ENCODE measurements at places on chromosomes 7 and 10.

GRCh38 chr10:31522820-31523219 is 203.8 kb downstream of the ZEB1 start:
- DNase-seq, result no peak

DNA sequence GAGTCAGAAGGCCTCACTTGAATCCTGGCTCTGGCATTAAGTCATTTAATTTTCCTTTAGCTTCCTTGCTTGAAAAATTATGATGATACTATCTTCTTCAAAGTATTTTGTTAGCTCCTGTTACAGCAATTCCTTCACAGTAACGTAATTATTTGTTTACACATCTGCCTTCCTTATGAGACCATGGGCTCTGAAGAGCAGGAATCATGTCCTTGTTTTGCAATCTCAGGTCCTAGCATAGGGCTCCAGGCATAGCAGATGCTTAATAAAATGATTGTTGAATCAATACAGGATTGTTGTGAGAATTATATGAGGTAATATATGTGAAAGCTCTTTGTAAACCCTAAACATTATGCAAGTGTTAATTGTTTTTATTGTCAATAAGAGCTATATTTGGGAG is 25.5 kb downstream of the KLHDC10 start:
- no peak for DNase-seq

GRCh38 chr7:158052381-158053060 is 535.1 kb downstream of the PTPRN2 start:
- DNase-seq, result no peak

GRCh38 chr7:112421666-112422486 is 28.4 kb upstream of the IFRD1 start:
- DNase-seq, result no peak

- peak; percentile 86 for DNase-seq
Measured at GRCh38 chr7:92904244-92905131, 68.1 kb upstream of the CDK6 start.

- DNase-seq, result no peak
Measured at GRCh38 chr10:18020523-18020922, 68.8 kb downstream of the SLC39A12 start.

GRCh38 chr10:103265717-103266329 is 11.1 kb upstream of the INA start:
- DNase-seq, result no peak

GRCh38 chr7:158291998-158292397 is 295.6 kb downstream of the PTPRN2 start:
- no peak for DNase-seq

DNA sequence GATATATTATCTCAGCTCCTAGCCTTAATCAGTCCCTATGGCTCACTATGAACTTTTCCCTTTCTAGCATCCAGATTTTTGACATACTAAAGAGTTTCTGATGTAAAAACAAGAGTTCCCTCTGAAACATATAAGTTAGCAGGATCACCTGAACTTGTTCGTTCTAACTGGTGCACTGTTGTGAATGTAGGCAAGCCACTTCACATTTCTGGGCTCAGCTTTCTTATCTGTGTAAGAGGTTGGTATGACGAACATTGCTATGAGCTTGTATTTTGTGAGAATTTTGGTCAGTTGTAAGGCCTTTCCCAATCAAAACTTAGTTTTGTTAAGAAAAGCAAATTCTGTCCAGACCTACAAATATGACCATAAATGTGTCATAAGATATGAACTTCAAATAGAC is 46.1 kb downstream of the MAGI2 start:
- DNase-seq, result no peak

DNA sequence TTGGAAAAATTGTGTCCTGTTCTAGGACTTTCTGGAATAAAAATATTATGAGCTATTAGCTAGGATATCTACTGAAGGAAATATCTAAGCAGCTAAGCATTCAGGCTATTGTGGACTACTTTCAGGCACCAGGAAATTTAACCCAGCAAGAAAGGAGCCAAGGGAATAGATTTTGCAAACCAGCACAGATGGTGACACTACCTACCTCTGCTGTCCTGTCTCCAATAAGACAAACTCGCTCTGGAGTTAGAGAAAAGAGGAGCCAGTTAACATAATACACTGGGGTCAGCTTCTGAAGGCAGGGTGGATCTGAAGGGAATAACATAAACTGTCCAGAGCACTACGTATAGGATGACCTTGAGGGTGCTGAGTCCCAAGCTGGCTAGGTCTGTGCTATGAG is 223.7 kb upstream of the PRSS58 start:
- DNase-seq, result no peak

DNA sequence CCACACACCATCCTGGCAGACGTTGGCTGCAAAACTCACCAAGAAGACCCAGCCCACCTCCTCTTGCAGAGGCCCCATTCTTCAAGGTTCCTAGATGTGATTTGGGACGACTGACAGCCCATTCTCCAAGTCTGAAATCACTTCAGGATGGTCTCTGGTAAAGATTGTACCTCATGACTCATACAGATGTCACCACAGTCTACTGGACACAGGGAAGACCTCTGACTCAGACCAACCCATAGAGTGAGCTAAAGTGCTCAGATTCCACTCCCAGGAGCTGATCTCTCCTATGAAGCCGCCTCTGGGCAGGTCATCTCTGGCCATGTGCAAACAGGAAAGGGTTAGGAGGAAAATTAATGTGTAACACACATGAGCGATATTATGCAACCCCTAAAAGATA is 102.4 kb upstream of the VWC2 start:
- no peak for DNase-seq

DNA sequence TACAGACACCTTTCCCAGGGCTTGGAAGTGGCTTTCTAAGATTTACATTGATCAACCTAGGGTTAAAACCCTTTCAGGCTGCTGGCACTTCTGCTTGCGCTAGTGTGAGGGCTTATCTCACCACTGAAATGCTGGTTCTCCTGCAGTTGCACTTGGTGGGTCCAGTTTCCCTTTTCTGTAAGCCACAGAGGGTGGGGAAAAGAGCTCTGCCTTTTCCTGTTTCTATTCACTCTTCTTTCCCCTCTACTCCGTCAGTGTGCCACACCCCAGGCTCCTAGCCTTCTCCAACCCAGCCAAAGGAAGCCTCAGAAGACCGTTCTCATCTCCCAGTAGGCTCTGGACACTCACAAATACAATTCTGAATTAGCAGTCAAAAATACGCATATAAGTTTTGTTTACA is 19.0 kb upstream of the CAPZA2 start:
- no peak for DNase-seq

DNA sequence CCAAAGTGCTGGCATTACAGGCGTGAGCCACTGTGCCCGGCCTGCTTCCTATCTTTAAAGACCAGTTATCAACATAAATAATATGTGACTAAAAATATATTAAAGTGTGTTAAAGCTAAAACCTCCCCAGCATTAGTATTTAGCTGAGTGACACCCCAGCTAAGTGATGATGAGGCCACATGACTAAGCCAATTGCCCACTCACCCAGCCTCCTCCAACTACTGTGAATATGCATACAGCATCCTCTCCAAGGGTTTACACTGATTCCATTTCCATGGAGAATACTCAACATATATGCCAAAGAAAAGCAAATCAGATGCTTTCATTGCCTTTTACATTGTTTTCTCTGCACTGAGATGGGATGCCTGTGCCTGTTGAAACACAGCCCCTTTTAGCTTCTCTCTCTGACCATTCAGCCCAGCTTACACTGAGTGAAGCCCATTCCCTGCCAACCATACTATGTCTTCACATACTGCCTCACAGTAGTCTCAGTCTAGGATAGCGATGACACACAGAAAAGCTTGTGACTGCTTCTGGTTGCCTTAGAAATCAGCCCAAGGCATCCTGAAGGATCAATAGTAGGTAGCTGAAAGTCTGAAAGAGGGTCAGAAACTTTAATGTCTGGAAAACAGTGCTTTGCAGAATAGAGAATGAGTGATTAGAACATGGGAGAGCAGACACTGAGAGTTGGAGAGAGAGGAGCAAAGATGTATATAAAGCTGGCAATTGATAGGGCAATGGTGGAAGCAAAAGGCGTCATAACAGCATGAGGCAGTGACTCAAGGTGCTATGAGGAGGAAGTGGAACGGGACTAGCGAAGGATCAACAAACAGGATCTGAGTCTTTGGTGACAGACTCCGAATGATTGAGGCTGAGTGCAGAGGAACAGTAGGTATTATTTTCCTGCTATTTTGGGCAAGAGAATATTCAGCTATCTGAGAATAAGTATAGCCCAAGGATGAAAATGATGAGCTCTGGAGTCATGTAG is 19.8 kb upstream of the ATE1 start:
- DNase-seq, result no peak

DNA sequence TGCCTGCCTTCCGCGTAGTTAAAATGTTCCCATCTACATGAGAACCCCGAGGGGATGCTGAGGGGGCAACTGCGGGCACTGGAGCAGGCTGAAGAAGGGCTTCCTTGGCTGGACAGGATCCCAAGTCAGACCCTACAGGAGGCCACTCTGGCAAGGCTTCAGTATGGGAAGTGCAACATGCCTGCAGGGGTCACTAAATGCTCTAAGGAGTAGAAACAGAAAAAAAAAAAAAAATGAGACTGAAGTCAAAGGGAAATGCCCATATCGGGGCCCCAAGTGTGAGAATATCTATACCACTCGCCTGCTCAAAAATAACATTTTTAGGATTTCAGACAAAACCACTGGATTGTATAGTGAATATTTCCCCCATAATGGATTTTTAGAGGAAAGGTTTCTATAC is 33.5 kb downstream of the FAM204A start:
- no peak for DNase-seq

GRCh38 chr7:1928645-1929348 is 258.7 kb downstream of the ELFN1 start:
- DNase-seq, result no peak

- no peak for DNase-seq
Measured at GRCh38 chr7:115869801-115870200, 160.8 kb downstream of the TFEC start.

GRCh38 chr10:42594246-42594650 is 44.1 kb downstream of the ZNF33B start:
- no peak for DNase-seq

DNA sequence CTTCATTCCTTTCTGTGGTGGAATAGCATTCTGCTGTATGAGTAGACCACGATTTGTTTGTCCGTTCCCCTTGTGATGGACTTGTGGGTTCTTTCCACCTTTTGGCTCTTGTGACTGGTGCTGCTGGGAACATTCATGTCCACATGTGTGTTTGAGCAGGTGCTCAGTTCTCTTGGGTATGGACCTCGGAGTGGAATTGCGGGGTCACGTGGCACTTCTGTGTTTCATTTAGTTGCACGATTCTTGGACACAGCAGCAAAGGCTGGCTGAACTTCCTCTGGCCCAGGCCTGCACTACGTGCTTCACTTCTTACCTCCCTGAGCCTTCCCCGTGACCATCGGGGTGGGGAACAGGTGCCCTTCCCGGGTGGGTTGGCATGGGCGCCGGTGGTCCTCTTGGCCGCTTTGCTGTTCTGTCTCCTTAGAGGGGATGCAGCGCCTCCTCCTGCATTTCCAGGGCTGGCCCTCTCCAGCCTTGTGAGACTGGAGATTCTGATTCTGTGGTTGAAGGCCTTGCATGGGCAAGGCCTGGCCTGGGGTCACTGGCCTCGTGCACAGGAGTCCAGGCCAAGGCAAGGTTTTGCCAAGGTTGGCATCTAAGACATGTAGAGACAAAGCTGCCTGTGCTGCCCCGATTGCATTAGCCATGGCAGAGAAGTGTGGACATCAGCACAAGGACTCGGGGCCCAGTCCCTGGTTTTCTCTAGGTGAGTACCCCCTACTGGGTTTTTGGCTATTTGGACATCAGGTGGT is 25.1 kb downstream of the DOCK1 start:
- no peak for DNase-seq

DNA sequence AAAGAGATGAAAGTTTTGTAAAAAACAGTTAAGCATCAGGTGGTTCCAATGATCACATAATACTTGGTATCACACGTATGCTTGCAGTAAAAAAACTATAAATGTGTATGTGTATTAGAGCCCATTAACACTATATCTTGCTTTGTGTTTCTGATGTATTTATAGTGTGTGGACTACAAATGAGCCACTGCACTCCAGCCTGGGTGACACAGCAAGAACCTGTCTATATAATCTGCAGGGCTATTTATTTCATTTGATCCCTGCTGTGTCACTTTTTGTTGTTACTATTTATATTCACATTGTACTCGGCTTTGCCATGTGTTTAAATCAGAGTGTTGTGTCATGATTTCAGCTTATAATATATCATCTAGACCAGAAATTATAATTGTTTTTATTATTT is 487.8 kb upstream of the TEX47 start:
- no peak for DNase-seq

GRCh38 chr7:137885678-137886077 is 38.9 kb upstream of the DGKI start:
- DNase-seq, result no peak
